ENCODE measurements at places on chromosomes 13 and 19.

GRCh38 chr19:1811942-1812425 is at the start of gene ATP8B3:
TSS of gene ATP8B3 (minus strand) at chr19:1812276. CDS start at chr19:1811736, 540 bp downstream.
- no peak for DNase-seq

DNA sequence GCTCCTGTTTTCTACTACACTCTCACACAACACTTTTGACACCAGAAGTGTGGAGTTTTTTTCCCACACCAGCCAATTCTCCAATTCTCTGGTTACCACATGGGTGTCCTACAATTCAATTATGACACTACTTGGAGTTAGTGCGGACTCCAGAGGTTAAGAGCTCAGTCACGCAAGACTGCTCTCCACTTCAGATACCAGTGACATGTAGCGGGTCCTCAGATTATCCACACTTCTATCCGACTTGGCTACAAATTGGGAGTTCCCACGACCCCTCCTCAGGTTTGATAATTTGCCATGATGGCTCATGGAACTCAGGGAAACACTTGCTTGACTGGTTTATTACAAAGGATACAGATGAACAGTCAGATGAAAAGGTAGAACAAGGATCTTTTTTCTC is 32.9 kb downstream of the PAN3 start:
- DNase-seq = no peak

GRCh38 chr19:45154064-45154827 is 6.5 kb downstream of the NKPD1 start:
- no peak for DNase-seq

DNA sequence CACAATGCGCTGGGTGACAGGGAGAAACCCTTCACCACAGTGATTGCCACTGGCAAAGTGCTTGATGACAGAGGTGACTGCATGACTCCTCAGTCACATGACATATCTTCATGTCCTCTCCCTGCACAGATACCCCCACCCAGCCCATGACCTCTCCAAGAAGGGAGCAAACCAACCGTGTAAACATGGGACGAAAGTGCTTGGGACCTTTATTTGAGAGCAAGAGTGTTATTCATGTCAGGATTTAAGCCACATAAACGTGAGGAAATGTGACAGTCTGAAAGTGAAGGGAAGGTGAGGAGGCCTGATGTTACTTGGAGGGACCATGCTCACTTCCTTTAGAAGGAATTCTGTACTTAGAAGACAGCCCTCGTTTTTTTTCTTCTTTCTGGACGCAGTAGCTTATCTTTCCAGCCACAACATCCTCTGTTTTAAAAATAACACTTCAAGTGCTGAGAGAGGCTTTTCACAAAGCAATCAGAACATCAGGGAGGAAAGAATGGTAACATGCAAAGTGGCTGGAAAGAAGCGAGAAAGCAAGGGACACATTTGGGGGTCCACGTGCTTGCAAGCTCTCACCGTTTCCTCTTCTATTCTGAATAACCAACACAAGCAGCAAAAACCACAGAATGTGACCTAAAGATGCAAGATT is 35.6 kb downstream of the EPS15L1 start:
- DNase-seq = no peak

- DNase-seq = no peak
Measured at GRCh38 chr13:66036024-66036614, 1194.0 kb downstream of the PCDH9 start.

DNA sequence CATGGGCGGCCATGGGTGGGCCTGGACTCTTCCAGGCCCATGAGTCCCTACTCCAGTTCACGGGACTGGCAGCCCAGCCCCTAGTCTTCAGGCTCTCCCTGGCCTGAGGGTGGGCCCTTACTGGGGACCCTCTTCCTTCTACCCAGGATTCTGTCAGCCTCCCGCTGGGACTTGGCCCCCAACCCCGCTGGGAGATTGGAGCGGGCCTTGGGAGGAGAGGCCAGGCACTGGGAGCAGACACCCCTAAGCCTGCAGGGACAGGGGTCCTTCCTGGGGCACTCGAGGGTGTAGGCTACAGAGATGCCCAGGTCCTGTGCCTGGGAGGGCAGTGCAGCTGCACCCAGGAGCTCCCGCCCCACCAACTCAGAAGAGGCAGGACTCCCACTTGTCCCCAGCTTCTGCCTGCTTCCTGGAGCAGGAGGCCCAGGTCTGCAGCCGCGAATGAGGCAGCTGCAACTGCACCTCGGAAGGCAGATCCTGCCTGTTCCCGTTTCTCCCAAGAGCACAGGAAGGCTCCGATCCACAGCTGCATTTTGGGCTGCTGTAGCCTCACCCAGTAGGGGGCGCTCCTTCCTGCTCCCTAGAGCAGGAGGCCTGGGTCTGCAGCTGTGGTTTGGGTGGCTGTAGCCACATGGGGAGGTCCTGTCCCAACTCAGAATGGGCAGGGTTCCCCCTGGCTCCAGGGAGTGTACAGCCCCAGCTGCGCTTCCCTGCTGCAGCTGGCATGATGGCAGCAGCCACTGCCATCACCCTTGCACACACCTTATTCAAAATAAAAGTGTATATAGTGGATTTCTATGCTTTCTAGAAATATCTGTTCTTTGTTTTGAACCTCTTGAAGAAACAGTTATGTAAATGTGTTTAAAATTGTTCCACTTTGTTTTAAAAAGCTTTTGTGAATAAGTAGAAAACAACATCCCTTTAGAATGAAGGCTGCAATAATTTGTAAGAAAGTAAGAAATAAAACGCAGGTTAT is 46.8 kb downstream of the TEX26 start:
- DNase-seq = no peak
